Fibroblast of skin of left quadriceps (primary cell): ENCODE measurements at places on chromosomes 5 and 9.

- DNase-seq, result no peak
These were observed 21.4 kb downstream of the IPPK start for GRCh38 chr9:92648474-92648971.

- no peak for DNase-seq
These were observed 452.1 kb upstream of the RGMB start for GRCh38 chr5:98321361-98321760.

- no peak for DNase-seq
These were observed 9.7 kb downstream of the ORM2 start for GRCh38 chr9:114339130-114339908.

DNA sequence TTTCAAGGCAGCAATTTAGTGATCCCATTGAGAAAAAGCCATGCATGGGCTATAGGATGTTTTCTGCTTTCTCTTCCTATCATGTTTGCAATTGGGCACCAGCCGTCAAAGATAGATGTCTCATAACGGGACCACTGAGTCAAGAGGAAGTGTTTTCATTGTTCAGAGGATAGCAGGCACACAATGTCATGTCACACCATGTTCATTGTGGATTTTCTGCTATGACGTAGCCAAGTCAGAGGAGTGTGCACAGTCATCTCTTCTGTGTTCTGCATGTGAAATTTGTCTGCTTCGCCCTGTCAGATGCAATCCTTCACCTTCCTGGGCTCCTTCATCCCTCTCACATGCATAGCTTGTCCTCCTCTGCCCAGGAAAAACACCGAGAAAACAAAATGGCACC, 106.0 kb downstream of the CD180 start:
- DNase-seq, result no peak

- DNase-seq, result no peak
These were observed 89.6 kb downstream of the SPRY4 start for GRCh38 chr5:142235050-142235797.

- DNase-seq, result peak; percentile 42
These were observed 9.6 kb downstream of the PCYOX1L start for GRCh38 chr5:149367249-149367971.

DNA sequence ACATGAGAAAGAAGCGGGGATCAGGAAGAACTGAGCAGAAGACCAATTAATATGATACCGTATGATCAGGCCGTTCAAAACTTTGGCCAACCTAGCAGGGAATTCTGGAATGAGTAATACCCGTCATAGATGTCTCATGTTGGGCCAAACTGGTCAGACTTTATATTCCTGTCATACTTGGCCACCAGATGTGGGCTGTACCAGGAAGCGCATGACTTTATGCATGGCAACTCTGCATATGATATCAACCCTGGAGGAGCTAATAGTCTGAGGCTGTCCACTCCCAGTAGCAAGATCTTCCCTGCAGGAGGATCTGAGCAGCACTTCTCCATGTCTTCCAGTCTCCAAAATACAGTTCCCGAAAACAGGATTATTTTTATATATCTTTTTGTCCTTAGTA, 68.5 kb upstream of the NAA35 start:
- DNase-seq, result no peak

DNA sequence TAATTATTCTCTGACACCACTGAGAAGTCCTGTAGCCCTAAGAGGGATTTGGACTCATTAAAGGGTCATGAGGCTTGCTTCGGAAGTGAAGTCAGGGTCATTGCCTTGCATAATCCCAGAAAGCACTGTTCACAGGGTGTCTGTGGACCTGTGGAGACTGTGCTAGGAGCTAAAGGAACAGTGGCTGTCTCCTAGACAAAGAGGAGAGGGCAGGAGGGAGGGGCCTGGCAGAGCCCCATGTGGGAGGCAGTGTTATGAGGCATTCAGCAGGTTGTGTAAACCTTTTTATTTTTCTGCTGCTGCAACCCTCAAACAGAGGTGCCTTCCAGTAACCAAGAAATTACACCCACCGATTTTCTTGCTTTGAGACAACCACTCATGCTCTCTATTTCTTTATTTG, 3.3 kb downstream of the TMEM174 start:
- no peak for DNase-seq

- peak; percentile 20 for DNase-seq
These were observed 188.5 kb upstream of the CCNG1 start for GRCh38 chr5:163248871-163249270.

GRCh38 chr5:133658327-133658726, 46.0 kb upstream of the FSTL4 start:
- DNase-seq, result no peak

DNA sequence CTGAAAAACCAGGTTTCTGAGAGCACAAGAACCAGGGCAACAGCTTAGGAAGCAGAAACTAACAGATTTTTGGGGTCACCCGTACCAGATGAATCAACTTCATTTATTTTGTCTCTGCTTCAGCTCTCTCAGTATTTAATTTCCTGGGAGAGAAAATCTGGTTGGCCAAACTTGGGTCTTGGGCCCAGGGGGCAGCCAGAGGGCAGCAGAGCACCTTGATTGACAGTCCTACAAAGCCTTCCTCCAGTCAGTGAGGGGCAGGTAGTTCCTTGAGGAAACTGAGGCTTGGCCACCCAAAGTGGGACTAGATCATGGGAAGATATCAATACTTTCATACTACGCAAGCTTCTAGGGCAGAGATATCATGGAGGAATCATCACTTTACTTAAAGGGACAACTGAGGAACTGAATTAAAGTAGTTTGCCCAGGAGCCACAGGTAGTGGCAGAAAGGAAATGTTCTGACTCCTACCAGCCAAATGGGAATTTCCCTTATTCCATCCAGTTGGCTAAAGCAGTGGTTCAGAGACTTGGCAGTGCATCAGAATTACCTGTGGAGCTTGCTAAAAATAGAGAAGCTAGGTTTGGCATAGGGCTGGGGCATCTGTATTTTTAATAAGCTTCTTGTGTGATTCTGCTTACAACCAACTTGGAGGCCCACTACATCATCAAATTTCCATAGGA, 21.5 kb upstream of the ARHGAP26 start:
- no peak for DNase-seq

- no peak for DNase-seq
These were observed 124.3 kb downstream of the COL23A1 start for GRCh38 chr5:178465861-178466288.

DNA sequence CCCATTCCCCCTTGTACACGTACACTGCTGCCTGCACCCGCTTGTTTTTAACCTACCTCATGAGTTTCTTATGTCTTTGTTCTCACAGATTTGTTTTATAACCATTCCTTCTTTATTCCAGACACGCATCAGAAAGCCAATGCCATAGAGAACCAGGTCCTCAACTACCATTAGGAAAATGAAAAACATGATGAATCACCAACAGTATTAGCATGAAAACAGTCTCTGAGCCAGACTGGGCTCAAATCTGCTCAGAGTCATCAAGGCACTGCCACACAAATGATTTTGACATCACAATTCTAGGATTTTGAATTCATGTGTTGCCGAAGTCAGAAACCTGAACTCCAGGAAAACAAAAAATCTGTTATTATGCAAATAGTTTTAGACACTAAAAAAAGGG, 394.1 kb upstream of the GRIA1 start:
- no peak for DNase-seq

- no peak for DNase-seq
These were observed 395 bp downstream of the TLN1 start for GRCh38 chr9:35731415-35732184.

- no peak for DNase-seq
These were observed 11.4 kb upstream of the ANKRD33B start for GRCh38 chr5:10552183-10553143.

DNA sequence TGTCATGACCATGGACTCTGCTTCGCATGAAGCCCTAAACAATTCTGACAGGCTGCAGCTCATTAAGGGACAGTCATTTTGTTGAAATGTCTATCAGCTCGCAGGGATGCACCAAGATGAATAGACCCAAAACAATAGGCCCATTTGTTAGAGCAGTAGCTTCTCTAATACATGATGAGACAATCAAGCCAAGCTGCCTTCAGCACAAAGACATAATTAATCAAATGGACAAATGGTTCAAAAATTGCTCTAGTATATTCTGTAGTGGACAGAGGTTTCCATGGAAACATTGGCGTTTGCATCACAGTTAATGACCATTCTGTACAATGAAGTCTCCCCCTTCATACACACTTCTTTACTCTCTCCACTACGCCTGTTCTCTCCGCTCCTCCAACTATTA, 274.6 kb downstream of the ANXA1 start:
- DNase-seq, result no peak

GRCh38 chr5:68484307-68485068, 268.9 kb downstream of the PIK3R1 start:
- peak; percentile 84 for DNase-seq
